ENCODE measurements at places on chromosomes 5 and 9. TPM values are rescaled to one million over a fixed set of nuclear protein-coding genes. Genes with fewer than 3 reads are reported as not detected.

The ZBTB26 gene
- 5.2 TPM for total RNA-seq

The TMEM252 gene
- not detected for total RNA-seq

The ROPN1L gene
- 0.86 TPM for total RNA-seq

- peak; percentile 2 for DNase-seq
- H3K27ac ChIP-seq = no peak overlapping the region
- peaks cover 7% of the 10 kb centered on the region for H3K4me1 ChIP-seq
- no peaks in the 10 kb centered on the region for H3K27me3 ChIP-seq
- H3K36me3 ChIP-seq = peaks cover 12% of the 10 kb centered on the region
These were observed 438 bp downstream of the TRIP13 start for GRCh38 chr5:893137-893506.

DNA sequence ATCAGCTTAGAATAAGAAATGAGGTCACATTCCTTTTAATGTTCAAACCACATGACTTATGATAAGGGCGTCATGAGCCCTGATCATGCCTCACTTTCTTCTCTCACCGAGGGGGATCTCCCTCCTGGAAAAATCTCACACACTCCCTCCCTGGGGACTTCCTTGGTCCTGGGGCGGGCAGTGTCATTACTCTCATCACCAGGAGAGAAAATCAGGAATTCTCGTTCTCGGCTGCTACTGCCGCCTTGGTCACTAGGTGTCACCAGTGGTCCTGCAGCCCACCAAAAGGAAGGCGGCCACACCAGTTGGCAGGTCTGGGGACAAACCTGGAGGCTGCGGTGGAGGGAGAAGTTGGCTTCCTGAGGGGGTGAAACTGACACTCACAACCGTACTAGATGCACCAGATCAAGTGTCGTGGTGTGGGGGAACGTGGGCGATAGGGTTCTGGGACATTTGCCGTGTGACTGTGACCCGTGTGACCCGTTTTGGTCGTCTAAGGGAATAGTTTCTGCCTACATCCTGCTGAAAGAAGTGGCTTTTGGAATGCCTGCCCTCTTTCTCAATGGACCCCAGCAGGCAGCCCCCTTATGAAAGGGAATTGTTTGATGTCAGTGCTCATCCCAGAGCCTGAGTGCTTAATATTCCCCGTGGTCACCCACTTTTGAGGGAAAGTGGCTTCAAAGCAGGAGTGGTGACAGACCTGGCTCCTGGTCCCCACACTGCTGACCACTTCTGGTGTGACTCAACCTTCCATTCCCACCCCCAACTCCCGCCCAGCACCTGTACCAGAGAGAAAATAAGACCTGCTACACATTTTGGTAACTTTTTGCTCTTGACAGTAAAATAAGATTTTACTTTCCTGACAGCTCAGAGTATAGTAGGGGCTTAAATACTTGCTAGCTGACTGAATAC lies 63.2 kb downstream of the ACER2 start:
- peaks cover 10% of the 10 kb centered on the region for H3K27me3 ChIP-seq
- H3K27ac ChIP-seq = no peak overlapping the region
- H3K4me1 ChIP-seq = peaks cover 10% of the 10 kb centered on the region
- DNase-seq = peak; percentile 76

GRCh38 chr5:112010475-112010874 lies 253.5 kb upstream of the NREP start:
- H3K4me3 ChIP-seq = no peak overlapping the region
- H3K36me3 ChIP-seq = no peaks in the 10 kb centered on the region

DNA sequence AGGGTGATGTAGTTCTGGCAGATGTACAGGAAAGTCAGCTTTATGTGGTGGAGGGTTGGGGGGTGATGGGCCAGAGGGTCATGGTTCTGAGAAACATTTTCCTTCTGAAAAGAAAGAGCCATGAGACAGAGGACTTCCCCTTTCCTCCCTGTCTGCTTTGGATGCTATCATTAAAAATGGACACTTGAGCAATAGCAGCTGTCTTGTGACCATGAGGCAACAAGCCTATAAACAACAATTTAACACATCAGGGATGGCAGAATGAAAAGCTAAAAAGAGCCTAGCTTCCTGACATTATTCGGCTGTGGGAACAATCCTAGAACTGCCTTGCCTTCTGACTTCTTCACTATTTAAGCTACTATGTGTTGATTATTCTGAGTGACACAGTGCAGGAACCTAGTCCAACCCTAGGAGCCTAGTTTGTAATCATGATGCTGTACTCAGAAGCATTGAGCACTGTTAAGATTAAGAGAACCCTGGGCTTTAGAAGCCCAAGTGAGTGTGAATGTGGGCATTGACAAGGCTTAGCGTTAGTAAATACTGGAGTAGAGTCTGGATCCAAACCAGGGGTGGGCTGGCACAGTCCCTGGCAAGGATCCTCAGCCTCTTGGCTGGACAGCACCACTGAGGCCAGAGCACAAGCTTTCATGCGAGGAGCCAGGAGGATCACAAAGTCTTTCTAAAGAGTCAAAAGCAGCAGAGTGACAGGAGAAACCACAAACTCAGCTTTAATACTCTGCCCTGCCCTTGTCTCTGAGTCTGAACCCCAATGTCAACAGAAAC lies 178.5 kb upstream of the EGFLAM start:
- no peak overlapping the region for H3K27ac ChIP-seq
- no peak for DNase-seq
- H3K36me3 ChIP-seq = no peaks in the 10 kb centered on the region

- H3K27ac ChIP-seq = no peak overlapping the region
- H3K36me3 ChIP-seq = no peaks in the 10 kb centered on the region
- no peaks in the 10 kb centered on the region for H3K27me3 ChIP-seq
- DNase-seq = no peak
- H3K4me3 ChIP-seq = no peak overlapping the region
These were observed 798.5 kb upstream of the ARRDC3 start for GRCh38 chr5:92181656-92182055.

- H3K4me3 ChIP-seq = no peak overlapping the region
- H3K4me1 ChIP-seq = no peaks in the 10 kb centered on the region
- no peak for DNase-seq
- H3K27ac ChIP-seq = no peak overlapping the region
- H3K27me3 ChIP-seq = no peaks in the 10 kb centered on the region
- H3K36me3 ChIP-seq = no peaks in the 10 kb centered on the region
These were observed 144.7 kb downstream of the SSBP2 start for GRCh38 chr5:81606150-81606549.

- H3K27ac ChIP-seq = peak overlapping the region; percentile 54
- no peaks in the 10 kb centered on the region for H3K27me3 ChIP-seq
- no peaks in the 10 kb centered on the region for H3K36me3 ChIP-seq
- peaks cover 11% of the 10 kb centered on the region for H3K4me1 ChIP-seq
- peak overlapping the region; percentile 93 for H3K4me3 ChIP-seq
These were observed 1.5 kb downstream of the TTC39B start for GRCh38 chr9:15305470-15305869.

GRCh38 chr5:66856041-66856805 lies 260.0 kb downstream of the MAST4 start:
- H3K27ac ChIP-seq = no peak overlapping the region
- H3K4me1 ChIP-seq = peaks cover 14% of the 10 kb centered on the region
- no peak overlapping the region for H3K4me3 ChIP-seq
- DNase-seq = no peak

- no peak overlapping the region for H3K27ac ChIP-seq
- no peaks in the 10 kb centered on the region for H3K4me1 ChIP-seq
- H3K36me3 ChIP-seq = no peaks in the 10 kb centered on the region
- no peak overlapping the region for H3K4me3 ChIP-seq
These were observed 121.6 kb upstream of the PPP1R26 start for GRCh38 chr9:135357863-135358551.

Measured in GM23248 (cell line).